ENCODE measurements at places on chromosomes 13 and 19.

DNA sequence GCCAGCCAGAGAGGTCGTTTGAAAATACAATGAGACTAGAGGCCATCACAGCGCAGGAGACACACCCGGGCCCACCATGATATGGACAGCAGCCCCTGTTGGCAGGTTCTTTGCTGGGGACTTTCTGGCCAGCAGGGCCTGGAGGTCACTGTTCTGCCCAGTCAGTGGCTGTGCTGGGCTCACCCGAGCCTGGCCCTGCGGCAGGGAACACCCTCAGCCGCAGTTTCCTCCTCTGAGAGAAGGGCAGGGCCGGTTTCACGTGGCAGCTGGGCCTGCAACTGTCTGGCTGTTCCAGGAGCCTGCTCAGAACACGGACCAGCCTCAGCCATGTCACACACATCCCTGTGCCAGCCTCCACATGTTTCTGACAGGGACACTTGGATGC, 39.4 kb downstream of the ADPRHL1 start:
- no peak for DNase-seq

GRCh38 chr13:38462605-38463004, 113.0 kb downstream of the UFM1 start:
- no peak for DNase-seq

- no peak for DNase-seq
Measured at GRCh38 chr13:54387625-54388024, 1359.0 kb downstream of the OLFM4 start.

- no peak for DNase-seq
Measured at GRCh38 chr13:33514362-33514761, 228.8 kb upstream of the STARD13 start.

- no peak for DNase-seq
Measured at GRCh38 chr13:113399755-113400149, 35.8 kb upstream of the GRTP1 start.

- DNase-seq = no peak
Measured at GRCh38 chr19:8323781-8324185, 2.5 kb downstream of the RPS28 start.

DNA sequence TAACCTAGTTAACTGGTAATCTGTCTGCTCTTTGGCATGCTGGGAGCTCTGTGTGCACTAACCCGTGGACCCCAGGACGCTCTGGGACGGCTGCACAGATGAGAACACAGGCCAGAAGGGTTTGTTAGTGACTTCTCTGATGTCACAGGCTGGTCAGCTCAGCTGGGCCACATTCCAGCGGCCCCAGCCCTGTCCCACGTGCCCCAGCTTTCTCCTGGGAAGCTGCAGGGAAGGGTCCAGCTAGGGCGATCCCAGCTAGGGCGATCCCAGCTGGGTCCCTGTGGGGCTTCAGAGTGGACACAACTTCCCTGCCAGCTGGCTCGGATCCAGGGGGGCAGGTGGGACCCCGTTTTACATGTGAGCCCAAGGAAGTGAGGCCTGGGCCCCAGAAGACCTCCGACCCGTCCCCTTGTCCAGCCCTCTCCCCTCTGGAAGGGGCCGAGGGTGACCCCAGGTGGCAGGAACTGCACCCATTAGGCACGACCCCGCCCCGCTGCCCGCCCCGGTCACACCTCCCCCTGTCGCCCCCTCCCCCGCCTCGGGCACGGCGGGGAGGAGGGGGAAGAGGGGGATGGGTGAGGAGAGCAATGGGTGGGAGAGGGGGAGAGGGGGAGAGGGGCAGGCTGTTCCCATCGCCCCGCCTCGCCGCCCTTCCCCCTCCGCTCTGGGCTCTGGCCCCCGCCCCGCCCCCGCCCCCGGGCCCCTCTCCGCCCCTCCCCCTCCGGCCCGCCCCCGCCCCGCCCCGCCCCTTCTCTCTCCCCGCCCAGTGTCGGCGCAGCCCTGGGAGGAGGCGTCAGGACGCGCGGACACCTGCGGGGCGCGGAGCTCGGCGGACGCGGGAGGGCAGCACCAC, 75.2 kb upstream of the MCF2L start:
- DNase-seq = no peak

GRCh38 chr13:24497742-24498141, 14.8 kb downstream of the PARP4 start:
- no peak for DNase-seq

DNA sequence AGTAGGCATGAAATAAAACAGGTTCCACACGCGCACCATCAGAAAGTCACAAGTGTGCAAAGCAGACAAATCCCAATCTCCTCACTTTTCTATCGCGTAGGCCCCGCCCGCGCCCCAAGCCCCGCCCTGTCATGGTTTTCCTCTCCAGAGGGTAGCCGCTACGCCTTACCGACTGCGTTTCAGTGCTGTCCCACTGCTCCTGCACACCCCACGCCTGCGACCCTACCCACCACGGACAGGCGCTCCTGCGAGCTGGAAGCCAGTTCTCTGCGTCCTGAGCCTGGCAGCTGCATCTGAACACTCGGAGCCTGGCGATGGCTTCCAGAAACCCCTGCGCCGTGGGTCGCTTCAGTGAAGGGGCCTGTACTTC, 379 bp upstream of the ZNF470 start:
- no peak for DNase-seq

GRCh38 chr13:75302071-75302698, 179.8 kb downstream of the TBC1D4 start:
- no peak for DNase-seq

DNA sequence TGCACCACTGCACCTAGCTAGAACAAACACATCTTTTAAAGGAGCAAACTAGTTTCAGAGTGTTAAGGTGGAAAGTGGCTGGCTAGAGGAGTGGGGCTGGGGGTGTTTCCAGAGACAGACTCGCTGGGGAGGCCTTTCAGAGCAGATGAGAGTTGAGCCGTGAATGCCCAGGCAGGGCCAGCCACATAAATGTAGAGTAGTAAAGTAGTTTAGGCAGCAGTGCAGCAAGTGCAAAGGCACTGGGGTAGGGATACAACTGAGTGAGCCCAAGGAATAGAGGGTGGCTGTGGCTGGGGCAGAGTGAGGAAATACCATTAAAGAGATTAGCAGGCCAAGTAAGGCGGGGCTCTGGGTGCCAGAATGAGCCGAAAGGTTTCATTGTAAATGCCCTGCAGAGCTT, 72.0 kb downstream of the ALOX5AP start:
- no peak for DNase-seq

- no peak for DNase-seq
Measured at GRCh38 chr13:38636761-38637160, 50.1 kb upstream of the FREM2 start.

GRCh38 chr13:71875823-71876222, 8.8 kb upstream of the DACH1 start:
- DNase-seq = no peak

DNA sequence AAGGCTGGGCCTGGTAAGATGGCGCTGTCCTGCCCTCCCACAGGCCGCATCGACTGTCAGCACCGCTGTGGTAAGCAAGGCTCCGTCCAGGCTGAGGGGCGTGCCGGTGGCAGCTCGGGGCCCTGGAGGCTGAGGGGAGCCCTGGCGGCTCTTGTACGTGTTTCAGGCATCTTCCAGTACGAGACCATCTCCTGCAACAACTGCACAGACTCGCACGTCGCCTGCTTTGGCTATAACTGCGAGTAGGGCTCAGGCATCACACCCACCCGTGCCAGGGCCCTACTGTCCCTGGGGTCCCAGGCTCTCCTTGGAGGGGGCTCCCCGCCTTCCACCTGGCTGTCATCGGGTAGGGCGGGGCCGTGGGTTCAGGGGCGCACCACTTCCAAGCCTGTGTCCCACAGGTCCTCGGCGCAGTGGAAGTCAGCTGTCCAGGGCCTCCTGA, 1.2 kb downstream of the IZUMO4 start:
- no peak for DNase-seq

DNA sequence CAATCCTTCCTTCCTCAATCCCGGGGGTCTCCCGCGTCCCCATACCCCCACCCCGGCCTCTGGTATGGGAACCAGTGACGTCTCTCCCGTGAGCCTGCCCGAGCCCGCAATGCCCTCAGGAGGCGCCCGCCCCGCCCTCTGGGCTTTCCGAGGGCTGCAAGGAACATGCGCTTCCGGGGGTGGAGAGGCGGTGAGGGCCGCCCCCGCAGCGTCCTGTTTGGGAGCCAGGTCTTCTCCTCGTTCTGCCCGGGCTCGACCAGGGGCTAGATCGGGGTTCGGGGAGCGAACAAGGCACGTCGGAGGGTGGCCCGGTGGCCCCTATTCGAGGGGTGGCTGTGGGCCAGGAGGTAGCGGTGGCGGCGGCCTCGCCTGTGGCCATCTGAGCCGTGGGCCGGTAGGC, 6.6 kb upstream of the TEX101 start:
- DNase-seq = no peak

GRCh38 chr13:113086991-113087922, 18.3 kb upstream of the F7 start:
- DNase-seq = no peak

- no peak for DNase-seq
Measured at GRCh38 chr19:18701250-18701608, 17.7 kb downstream of the CRTC1 start.

- peak; percentile 61 for DNase-seq
Measured at GRCh38 chr19:32339988-32340874, 5.2 kb upstream of the ZNF507 start.

DNA sequence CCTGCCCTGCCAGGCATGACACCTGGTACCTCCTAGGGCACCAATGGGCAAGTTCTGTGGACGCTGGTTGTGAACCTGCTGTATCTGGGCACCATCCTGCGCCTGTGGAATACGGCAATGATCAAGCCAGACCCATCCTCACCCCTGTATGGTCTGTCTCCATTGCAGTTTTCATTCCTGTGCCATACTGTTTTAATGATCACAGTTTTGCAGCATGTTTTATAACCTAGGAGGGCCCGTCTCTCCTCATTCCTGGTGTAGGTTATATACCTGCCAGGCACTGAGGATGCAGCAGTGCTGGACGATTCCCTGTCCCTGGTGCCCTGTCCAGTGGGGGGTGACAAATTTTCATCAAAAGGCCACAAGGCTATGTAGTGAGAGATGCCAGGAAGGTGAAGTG, 5.6 kb downstream of the TBC1D17 start:
- no peak for DNase-seq

DNA sequence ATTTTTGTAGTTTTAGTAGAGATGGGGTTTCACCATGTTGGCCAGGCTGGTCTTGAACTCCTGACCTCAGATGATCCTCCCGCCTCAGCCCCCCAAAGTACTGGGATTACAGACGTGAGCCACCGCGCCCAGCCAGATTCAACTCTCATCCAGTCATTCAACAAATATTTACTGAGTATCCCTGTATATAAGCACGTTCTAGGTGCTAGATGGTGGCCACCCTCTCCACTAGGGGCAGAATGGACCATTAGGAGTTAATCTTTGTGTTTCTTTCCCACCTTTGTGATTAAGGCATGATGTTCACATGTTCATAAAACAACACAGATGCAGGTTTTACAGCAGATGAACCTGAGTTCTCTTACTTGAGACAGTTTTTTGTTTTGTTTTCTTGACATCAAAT, 7.3 kb downstream of the SHKBP1 start:
- DNase-seq = no peak

DNA sequence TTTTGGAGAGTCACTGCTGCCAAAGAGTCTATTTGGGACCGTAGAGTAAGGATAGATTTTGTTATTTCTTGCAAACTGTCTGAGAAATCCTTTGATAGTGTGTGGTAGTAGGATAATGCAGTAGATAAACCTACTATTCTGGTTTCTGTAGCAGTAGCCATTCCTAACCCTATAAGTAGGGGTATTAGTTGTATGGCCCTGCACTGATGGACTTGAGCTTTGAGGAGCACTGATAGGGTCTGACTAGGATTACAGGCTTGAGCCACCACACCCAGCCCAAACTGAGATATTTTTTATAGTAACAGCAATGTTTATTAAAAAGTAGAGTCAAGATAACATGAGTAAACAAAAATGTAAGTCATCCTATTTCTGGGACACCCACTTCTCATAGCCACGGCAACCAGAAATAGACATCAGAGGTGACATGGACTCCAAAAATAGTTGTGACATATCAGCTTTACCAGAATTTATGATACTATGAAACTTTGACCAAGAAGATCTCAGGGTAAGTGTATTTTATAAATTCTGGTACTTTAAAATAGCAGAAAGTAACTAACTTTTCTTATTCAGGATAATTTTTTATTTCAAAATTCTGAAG, 479.1 kb downstream of the SUCLA2 start:
- no peak for DNase-seq

DNA sequence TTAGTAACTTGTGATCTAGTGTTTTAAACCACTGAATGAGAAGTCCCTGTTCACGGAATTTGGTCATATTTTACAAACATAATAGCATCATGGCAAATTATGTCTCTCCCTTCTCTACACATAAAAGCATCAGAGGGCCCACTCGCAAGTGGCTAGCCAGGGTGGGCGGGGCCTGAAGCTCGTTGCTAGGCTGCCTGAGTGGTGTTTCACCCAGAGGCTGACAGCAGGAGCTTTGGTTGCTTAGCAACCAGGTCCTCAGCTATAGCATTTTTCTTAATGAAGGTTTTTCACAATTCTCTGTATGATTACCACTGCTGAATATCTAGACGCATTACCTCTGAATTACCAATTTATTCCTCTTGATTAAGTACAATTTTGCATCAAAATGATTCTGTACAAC, 126.5 kb downstream of the NALCN start:
- peak; percentile 23 for DNase-seq

DNA sequence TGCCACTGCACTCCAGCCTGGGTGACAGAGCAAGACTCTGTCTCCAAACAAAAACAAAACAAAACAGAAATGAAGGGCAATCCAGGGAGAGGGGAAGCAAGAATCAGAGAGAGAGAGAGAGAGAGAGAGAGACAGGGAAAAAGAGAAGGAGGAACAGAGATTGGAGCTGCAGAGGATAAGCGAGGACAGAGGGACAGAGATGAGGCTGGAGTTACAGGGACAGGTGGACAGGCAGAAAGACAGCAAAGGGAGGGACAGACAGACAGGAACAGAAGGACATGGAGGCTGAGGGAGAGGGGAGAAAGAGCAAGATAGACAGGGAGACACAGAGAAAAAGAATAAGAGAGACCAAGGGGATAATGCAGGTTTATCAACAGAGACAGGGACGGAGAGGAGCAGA, 1.3 kb upstream of the CRX start:
- DNase-seq = no peak

DNA sequence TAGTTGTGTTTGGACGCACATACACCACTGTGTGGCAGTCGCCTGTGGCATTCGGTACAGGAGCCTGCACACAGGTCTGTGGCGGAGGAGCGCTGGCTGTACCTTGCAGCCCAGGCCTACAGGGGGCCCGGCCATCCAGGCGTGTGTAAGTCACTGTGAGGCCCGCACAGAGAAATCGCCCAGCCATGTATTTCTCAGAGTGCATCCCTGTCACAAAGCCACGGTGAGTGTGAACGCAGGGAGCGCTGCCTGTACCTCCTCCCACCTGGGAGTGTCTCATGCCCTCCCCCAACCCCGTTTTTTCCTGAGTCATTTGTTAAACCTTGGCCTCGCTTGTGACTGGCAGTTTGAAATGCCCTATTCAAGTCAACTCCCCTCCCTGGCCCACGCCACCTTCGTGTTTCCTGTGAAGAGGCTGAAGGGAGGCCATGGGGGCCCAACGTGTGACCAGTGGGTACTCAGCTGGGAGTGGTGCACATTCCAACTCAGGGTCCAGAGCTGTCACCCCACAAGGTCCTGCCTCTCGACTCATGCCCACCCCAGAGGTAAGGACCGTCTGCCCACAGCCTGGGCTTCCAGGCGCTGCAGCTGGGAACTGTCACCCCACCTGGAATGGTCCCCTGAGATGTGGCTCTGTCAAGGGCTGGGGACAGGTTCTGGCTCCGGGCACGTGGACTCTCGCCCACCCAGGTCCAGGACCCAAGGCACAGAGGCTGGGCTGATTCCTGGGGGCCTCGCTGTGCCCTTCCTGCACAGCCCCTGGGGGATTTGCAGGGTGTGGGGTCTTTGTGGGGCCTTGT, 11.6 kb upstream of the RASA3 start:
- DNase-seq = no peak

- DNase-seq = no peak
Measured at GRCh38 chr19:55273978-55274707, 5.8 kb downstream of the HSPBP1 start.

GRCh38 chr13:70835371-70835770, 727.1 kb upstream of the KLHL1 start:
- DNase-seq = no peak

All from NCI-H446 (cell line).